ENCODE measurements at places on chromosomes 5 and 9.

GRCh38 chr9:4167079-4167671 is 132.7 kb downstream of the GLIS3 start:
- DNase-seq = no peak

DNA sequence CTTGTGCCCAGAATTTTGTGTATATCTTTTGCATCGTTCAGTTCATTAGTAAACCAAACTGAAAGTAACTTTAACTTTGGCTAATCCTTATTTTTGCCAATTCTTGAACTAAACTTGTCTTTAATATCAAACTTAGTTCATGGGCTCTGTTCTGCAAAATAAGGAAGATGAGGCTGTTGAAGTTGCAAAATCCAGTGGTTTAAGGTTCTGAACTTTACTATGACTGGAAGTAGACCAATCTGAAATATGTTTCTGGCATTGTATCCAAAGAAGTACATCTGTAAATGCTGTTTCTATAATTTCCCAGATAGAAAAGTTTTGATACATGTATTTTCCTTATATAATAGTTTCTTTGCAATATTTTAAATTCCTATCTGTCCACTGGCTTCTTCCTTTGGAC is 238.1 kb downstream of the CETN3 start:
- no peak for DNase-seq

DNA sequence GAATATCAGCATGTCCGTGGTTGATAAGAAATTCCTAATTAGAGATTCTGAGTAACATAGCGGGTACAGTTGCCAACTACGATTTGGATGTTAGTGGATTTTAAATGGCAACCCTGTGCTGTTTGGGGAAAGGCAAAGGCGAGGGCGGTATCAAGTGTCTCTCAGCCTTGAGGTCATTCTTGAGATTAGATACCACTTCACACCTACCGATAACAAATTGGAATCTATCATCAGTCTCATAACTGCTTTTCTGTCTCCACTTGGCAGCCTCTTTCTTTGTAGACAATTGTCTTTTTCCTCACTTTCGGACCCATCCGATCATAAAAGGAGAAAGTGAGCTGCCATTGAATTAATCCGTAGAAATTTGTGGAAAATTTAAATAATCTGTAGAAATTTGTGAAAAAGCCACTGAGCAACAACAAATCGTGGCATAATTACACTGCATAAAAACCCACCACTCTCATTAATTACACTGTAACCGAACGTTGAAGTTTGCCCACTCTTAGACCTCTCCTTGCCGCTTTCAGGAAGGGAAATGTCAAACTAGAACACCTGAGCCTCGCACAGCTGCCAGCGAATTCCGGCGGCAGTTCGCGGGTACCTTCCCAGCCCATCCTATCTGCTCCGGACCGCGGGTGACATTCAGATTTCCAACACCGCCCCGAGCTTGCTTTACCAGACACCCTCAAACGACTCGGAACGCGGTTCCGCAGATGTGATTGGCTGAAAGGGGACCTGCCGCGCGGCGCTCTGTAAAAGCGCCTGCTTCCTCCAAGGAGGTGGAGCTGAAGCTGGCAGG is 849 bp upstream of the RGMB start:
- peak; percentile 64 for DNase-seq

DNA sequence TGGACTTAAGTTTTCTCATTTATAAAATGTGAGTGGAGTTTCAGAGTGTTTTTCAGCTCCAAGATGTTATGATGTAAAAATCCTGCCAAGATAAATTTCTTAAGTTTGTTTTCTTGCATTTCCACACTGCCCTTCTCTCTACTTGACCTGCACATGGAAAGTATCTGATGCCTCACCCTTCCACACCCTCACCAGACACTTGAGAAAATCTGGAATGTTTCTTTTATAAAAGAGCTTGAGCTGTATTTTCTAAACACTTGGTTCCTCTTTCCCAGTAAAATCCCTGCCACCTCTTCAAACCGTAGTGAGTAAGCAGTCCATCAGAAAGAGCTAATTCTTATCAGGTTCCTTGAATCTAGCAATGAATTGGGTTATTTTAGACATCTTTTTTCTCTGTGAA is 42.9 kb downstream of the FOXD1 start:
- DNase-seq = no peak

DNA sequence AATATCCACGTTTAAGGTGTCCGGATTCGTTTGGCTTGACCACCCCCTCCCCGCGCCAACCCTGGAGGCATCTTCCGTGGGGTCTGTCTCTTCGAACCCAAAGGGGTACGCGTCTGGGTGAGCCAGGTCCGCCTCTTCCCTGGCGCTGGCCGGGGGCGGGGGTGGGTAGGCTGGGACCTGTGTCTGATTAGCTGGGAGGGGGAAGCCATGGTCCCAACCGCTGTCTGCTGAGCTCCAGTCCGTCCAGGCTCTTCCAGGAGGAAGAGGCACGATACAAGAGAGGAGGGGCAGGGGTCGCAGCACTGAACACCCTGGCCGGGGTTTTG is at the start of gene LVRN:
TSS of gene LVRN (plus strand) at position 237 of the 326 bp plus-strand sequence. CDS start 143 bp downstream, outside the sequence.
- no peak for DNase-seq

- DNase-seq = no peak
These were observed 39.8 kb upstream of the WHRN start for GRCh38 chr9:114545055-114545454.

DNA sequence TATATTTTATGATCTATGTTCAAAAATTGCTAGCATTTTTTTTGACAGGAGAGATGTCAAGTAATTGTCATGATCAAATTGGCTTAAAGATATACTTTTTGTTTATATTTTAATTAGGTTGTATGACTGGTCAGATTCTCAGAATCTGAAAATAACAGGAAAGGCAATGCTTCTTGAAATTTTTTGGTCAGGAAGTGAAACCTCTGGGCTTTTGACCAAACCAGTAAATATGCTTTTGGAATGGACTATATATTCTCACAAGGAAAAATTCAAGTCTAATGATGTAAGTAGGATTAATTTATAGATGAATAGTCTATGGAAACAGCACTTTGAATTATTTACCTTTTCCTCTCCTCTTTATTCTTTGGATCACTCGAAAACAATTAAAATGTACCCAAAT is 52.3 kb downstream of the SLF1 start:
- DNase-seq = no peak
